ENCODE measurements at places on chromosomes 16 and 17.

GRCh38 chr17:80513892-80514291, 30.7 kb upstream of the RPTOR start:
- DNase-seq = no peak

DNA sequence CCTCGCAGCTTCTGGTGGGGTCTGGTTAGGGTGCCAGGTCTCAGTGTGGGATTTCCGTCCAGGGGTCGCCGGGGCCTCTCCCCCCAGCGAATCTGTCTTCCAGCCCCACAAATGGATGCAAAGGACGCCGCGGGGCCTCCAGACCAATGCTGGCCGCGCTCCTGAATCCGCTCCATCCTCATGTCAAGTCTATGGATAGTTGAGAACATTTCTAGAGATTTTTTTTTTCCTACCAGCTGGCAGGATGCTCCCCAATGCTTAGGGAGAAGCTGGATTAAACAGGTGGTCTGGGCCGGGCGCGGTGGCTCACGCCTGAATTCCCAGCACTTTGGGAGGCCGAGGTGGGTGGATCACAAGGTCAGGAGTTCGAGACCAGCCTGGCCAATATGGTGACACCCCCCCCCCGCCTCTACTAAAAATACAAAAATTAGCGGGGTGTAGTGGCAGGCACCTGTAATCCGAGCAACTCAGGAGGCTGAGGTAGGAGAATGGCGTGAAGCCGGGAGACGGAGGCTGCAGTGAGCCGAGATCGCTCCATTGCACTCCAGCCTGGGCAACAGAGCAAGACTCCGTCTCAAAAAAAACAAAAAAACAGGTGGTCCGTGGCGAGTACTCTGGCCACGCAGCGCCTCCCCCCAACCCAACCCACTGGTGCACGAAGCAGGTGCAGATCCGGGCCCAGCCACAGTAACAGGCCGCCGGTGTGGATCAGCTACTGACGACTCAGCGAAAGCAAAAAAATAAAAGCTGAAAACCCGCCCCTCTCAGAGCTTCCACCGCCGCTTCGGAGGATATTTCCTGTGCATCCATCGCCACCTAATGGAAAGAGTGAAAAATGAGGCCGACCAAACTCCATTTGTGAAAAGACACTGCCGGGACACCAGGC, 1.1 kb upstream of the NXN start:
- DNase-seq = peak; percentile 57

DNA sequence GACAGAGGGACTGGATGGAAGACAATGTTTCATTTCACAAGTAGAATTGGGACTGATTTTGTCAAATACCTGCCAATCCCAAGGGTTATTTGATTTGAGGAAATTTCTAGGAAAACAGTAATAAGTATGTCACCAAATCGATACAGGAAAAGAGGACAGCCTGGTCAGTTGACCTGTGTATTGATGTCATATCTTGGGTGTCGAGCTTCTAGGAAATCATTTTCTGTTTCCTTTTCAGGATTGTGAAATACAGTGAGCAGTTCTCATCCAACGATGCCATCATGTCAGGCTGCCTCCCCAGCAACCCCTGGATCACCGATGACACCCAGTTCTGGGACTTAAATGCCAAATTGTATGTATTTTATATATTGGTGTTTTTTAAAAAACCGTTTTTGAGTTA, 56.1 kb downstream of the RGS9 start:
- no peak for DNase-seq

DNA sequence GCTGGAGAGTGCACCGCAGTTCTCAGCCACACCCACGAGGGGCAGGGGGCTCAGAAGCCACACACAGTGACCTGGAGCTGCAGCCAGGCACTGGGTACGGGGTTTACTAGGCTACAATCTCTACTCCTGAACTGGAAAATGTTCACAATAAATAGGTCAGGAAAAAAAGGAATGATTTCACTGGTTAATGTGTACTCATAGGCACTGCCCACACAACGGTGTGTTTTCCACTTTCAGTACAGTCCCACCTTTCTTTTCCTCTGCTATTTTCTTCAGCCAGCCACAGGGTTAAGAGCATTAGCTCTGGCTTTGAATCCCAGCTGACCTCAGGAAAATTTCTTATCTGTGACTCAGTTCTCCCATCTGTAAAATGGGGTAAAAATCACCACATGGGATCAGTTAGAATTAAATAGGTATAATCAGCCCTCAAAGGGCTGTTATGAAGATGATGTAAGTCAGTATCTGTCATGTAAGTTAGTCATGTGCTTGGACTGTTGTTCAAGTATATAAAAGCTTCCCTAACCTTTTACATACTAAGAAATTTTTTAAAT, 35.7 kb downstream of the ZCCHC14 start:
- DNase-seq = no peak

DNA sequence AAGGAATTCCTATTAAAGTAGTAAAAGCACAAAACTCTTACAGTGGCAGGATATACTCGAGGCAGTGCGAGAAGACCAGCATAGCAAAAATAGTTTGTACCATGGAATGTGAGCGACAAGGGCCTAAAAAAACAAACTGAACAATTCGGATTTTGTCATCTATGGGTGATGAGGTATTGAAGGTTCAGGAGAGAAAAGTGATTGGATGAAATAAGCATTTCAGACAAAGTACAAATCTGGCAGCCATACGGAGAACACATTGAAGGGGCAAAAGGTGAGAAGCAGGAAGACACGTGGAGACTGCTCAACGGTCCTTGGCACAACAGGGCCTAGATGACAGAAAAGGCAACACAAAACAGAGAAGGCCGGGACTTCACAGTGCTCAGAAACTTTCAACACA, 22.5 kb downstream of the MYH10 start:
- DNase-seq = no peak

DNA sequence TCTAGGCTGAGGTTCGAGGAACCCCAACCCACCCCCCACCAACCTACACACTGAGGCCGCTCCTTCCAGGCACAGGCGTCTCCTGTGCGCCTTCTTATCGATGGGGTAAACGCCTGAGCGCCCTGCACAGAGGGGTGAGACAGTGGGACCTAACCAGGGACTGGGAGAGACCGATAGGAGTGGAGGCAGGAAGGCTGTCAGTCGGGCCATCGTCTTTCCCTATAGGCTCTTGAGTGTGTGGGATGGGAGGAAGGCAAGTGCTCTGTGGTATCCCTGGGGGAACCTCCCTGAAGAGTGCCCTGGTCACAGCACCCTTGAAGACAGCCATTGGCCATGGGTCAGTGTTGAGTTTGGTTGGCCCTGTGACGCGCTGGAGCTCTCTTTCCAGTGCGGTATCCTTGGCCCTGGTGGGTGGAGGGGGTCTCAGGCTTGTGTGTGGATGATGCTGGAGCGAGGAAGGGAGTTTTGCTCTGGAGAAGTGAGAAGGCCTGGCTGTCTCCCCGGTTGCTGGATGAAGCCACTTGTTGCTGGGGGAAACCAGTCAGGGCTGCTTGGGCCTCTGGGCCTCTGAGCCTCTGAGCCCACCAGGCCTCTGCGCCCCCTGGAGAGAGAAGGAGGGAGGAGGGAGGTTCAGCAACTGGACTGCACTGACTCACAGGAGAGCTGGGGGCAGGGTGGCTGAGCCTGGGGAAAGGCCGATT, 1.7 kb downstream of the GPRC5C start:
- no peak for DNase-seq

GRCh38 chr17:28725660-28726225, 290 bp downstream of the TLCD1 start:
- peak; percentile 17 for DNase-seq

DNA sequence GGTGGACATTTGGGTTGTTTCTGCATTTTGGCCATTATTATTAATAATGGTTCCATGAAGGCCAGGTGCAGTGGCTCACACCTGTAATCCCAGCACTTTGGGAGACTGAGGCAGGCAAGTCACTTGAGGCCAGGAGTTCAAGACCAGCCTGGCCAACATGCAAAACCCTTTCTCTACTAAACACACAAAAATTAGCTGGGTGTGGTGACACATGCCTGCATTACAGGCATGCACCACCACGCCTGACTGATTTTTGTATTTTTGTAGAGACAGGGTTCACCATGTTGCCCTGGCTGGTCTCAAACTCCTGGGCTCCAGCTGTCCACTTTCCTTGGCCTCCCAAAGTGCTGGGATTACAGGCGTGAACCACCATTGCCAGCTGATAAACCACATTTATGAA, 58.5 kb downstream of the TNFRSF13B start:
- no peak for DNase-seq

GRCh38 chr16:78383118-78383517, 283.7 kb downstream of the WWOX start:
- no peak for DNase-seq

GRCh38 chr17:16439303-16439791, 24.0 kb downstream of the TRPV2 start:
- no peak for DNase-seq

GRCh38 chr17:66567234-66568170, 265.1 kb downstream of the PRKCA start:
- peak; percentile 80 for DNase-seq

DNA sequence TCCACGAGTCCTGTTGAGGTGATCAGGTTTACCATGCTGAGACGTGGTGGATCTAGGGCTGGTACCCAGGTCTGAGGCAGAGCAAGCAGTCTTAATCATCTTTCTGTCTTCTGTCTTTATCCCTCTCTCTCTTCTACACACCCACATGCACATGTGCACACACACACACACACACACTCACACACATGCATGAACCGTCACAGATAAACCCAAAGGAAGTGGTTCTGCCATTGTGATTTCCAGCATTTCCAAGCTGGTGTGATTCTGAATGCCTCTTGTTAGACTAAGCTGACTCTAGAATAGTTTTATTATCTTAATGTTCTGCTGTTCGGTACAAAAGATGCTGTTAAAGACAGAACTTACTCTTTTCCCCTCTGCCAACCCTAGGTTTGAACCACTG, 411.8 kb upstream of the SALL1 start:
- no peak for DNase-seq

- no peak for DNase-seq
Observed at GRCh38 chr16:14501331-14502255, 128.5 kb downstream of the PARN start.

DNA sequence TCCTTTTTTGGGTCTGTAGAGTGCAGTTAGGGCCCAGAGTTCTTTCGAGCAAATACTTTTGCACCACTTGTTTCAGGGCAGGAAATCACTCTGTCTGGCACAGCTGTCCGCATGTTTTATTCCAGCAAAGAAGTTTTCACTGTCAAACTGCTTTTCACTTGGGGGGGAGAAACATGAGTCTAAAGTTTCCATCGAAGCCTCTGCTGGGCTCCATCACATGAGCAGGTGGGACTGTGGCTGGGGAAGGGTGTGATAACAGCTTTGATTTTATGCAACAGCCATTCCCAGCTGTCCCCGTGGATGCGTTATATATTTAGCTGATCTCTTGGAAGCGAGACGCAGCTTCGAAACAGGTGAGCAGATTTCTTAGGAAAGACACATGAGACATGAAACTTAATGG, 288.6 kb downstream of the SNX29 start:
- no peak for DNase-seq

GRCh38 chr16:51508490-51509212, 357.6 kb upstream of the SALL1 start:
- DNase-seq = no peak

DNA sequence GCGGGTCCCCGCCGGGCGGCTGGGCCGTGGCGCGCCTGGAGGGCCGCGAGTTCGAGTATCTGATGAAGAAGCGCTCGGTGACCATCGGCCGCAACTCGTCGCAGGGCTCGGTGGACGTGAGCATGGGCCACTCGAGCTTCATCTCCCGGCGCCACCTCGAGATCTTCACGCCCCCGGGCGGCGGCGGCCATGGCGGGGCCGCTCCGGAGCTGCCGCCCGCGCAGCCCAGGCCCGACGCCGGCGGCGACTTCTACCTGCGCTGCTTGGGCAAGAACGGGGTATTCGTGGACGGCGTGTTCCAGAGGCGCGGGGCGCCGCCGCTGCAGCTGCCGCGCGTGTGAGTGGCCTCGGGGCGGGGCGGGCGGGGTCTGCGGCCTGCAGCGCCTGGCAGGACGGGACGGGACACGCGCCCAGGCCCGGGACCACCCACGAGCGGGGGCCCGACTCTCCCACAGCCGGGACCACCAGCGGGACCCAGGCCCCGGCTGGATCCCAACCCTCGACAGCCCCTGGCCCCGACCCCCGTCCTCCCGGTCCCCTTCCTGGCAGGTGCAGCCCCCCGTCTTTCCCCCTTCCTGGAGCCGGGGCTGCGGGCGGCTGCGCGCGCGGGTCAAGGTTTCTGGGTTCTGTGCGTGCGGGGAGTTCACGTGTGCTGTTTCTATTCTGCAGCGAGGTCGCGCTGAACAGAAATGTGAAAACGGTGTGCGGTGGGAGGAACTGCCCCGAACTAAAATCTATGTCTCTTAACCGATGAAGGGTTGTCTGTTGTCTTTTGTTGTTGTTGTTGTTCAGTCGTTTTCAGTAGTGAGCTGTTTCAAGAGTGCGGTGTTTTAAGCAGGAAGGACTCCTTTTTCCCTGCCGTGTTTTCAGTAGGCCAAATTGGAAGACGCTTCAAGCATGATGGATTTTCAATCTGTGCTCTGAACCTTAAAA, 705 bp downstream of the FOXK2 start:
- DNase-seq = peak; percentile 28

- DNase-seq = no peak
Observed at GRCh38 chr16:85888405-85889331, 10.3 kb upstream of the IRF8 start.

DNA sequence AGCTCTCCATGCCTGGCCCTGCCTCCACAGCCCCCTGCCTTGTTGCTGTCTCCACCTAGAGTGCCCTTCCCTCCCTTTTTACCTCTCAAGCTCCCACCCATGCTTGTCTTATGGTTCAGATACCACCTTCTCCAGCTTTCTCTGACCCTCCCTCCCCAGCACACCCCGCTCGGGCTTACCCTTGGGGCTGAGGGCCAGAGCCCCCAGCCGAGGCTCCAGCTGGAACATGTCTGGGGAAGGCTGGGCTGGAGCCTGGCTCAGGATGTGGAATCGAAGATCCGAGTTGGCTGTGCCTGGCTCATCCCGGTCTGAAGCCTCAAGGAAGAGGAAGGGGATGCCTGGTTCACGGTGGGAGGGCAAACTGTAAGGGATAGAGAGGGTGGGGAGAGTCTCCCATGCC, 3.6 kb downstream of the CDH16 start:
- DNase-seq = no peak
